Activated CD8-positive, alpha-beta memory T cell treated with anti-CD3 and anti-CD28 coated beads for 1 hour (primary cell): ENCODE measurements at places on chromosomes 7 and 10.

DNA sequence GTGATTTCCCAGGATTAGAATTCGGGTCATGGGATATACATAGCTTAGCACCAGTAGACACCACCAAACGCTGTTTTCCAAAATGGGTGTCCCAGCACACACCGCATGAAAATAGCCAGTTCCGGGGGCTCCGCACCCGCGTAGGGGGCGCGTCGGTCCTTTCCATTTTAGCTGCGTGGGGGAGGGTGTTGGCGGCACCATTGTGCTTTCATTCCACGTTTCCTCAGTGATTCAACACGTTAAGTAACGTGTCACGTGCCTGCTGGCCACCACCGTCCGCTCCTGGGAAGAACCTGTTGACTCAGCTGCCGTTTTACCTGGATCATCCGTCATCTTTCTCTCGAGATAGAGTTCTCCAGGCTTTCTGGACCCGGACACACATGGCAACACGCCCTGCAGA is 25.6 kb upstream of the ADGRA1 start:
- no peak for DNase-seq

DNA sequence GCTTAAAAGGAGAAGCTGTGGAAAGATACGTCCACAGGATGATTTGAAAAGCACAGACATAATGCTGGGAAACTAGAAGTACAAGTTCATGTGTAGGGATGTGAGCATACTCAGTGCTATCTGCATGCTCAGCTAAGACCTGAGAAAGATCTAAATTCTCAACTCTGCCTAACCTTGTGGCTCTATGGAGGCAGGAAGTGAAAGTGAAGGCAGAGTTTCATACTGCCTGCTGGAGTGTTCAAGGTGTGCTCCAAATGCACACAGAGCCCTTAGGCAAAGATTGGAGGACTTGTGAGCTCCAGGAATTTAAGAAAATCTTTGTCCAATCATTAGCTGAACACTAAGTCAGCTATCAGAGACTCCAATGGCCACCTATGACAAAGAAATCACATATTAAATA is 190.9 kb downstream of the RNLS start:
- no peak for DNase-seq

DNA sequence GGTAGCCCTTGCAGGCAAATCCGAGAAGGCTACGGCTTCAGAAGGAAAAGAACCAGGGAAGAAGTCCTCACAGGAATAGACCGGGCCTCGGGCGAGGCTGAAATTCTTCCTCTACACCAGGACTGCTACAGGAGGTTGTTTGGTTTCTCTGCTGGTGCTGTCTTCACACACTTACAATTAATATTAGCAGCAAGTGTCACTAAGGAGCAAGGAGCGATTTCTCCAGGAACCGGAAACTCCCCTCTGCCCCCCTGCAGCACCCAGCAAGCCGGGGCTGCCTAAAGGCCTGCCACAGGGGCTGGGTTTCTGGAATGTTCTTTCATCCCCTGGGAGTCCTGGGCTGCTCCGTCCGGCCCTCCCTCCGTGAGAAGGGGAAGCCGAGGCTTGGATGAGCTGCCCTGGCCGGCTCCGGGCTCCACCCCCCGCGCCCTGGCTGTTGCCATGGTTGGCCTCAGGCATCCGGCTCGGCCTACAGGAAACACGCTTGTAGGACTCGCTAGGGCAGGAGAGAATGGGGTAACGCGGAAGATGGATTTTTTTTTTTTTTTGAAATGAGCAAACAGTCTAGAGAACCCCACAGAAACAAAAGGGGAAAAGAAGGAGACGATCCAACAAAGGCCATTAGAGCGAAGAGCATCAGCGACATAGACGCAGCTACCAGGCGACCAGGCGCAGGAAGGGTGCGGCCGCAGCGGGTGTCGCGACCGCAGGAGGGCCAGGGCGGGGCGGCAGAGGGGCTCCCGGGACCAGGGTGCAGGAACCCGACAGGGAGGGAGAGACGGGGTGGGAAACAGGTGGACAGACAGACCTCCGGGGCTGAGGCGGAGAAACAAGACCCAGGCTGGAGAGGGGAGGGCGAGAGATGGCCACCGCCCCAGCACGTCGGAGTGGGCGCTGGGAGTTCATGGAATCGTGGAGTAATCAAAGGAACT is 33.0 kb downstream of the EN2 start:
- no peak for DNase-seq

- DNase-seq: no peak
These were observed 52.9 kb downstream of the ZRANB1 start for GRCh38 chr10:124994573-124995473.

DNA sequence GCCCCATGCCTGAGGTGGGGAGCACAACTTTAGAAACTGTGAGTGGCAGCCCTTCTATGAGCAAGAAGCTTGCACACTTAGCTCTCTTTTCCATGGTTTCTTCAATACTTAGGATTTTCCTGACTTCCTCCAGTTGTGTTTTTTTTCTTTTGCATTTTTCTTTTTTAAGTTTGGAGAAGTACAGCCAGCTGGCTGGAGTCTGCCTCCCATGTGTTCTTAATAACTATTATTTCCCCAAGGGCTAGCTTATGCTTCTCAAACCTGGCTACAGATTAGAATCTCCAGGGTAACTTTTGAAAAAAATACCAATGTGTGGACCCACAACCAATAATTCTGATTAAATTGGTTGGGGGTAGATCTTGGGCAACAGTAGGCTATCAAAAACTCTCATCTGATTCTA is 37.4 kb upstream of the MEOX2 start:
- DNase-seq: no peak

DNA sequence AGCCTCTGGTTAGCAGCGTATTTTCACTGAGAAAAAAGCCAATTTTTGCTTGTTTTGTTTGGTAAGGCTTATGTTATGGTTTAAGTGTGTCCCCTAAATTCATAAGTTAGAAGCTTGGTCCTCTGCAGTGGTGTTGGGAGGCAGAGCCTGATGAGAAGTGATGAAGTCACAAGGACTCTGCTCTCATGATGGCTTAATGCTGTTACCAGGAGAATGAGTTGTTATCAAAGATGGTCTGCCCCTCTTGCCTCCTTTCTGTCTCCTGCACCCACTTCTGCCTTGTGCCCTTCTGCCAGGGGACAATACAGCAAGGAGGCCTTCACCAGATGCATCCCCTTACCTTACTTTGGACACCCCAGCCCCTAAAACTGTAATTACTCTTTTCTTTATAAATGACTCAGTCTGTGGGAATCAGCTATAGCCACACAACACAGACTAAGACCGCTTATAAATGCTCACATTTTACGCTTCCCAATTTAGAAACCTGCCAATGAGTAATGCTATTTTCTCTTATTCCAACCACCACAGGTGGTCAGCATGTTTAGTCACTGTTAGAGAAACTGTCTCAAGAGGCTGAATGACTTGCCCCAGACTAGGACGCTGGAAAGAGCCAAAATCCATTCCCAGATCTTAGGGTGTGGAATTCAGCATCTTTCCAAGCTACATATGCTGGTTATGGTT is 6.1 kb upstream of the PKD1L1 start:
- DNase-seq: no peak

DNA sequence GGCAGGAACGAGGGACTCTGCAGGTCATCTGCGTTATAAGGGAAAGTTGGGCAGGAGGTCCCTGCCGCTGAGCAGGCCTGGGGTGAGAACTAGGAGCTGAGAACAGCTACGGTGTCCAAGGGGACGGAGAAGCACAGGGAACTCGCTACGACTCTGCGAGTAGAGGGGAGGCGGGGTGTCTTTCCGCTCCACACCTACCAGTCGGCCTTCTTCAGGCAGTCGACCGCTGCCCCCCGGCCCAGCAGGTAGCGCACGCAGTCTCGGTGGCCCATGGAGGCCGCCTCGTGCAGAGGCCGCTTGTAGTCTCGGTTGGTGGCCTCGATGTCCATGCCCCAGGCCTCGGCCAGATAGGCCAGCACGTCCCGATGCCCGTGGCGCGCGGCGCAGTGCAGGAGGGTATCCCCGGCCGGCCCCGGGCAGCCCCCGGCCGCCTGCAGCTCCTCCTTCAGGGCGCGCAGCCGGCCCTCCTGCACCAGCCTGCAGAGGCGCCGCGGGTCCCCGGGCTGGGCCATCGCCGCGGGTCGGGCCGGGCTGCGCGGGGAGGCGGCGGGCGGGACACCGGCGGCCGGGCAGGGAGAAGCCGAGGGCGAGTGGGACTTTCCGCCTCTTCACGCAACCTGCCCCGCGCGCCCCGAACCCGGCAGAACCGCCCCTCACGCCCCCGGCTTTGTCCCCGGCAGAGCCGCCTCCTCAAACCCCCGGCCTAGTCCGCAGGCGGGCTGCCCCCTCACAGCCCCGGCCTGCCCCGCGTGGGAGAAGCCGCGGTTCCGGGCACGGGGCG is 660 bp downstream of the ANKRD16 start:
- peak; percentile 11 for DNase-seq

- no peak for DNase-seq
These were observed 219.5 kb upstream of the ZNF804B start for GRCh38 chr7:88540012-88540411.

GRCh38 chr10:1708746-1709145 is 28.6 kb downstream of the ADARB2 start:
- DNase-seq: no peak

DNA sequence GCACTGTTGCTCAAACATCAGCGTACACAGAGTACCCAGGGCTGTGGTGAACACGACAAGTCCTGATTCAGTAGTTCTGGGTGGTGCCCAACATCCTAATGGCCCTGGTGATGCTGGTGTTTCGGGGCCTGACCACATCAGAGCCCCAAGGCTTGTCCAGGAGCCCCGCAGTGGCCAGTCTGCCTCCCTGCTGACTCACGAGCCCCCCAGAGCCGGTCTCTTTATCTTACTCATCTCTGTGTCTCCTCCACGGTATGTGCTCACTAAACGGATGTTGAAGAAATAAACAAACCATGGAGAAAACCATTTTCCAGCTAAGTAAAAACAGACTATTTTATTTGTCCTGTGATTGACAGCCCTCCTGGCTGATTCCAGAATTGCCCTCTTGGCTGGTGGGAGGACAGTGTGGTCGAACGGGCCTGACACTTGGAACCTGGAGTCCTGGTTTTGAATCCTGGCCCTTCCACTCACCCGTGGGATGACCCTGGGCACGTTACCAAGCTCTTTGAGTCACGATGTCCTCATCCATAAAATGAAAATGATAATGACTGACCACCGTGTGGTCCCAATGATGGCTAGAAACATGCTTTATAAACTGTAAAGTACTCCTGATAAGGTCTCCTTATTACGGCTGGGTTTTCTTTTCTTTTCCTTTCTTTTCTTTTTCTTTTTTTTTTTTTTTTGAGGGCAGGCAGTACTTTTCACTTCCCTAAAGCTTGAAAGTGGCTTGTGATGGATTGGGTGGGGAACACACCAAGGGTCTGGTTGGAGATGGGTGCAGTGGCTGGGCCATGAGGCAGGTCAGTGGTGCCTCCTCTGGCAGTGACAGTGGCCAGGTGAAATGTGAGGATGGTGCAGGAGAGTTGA is 5.7 kb downstream of the HIP1 start:
- DNase-seq: no peak

DNA sequence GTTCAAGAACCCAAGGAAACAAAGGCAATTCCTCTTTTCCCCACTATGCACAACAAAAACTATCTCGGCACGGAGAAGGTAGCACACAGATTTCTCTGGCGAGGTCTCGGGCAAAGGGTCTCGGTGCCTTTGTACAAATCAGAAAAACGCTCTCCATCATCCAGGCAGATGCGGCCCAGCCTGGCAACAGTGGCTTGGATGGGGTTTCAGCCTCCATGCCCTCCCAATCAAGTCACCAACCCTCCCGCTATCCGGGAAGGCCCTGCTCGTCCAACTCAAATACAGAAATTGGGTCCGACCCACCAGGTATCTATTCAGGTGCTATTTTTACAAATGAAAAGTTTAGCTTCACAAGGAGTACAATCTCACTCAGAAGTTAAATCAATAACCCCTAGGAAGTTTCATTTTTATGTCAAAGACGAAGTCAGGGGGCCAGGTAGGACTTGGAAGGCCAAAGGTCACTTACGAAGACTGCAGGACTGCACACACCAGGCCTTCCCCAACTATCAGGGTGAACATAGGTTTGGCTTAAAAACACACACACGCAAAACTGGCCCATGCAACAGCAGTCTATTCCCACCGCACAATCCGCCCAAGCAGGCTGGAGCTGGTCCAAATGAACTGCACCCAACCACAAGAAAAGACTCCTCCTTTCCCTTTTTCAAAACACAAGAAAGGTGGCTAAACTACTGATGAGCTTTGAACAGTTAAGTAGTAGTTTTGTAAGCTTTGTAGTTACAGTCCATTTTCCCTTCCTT is 43.0 kb downstream of the GNA12 start:
- no peak for DNase-seq

DNA sequence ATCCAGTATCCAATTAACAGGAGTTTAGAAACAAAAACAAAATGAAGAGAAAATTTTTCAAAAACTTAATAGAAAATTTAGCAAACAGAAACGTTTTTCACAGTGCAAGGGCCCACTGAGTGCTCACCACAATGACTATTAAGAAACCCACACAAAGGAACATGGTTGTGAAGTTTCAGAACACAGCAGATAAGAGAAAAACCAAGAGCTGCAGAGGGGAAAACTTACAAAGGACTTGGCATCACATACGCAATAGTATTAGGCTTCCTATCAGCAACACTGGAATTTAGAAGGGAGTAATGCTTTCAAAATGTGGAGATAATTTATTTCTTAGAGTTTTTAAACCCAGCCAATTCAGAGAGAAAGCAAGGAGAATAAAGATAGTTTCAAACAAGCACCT is 1.7 kb upstream of the C7orf25 start:
- DNase-seq: no peak

GRCh38 chr7:21113609-21114415 is 314.1 kb upstream of the SP4 start:
- DNase-seq: no peak

DNA sequence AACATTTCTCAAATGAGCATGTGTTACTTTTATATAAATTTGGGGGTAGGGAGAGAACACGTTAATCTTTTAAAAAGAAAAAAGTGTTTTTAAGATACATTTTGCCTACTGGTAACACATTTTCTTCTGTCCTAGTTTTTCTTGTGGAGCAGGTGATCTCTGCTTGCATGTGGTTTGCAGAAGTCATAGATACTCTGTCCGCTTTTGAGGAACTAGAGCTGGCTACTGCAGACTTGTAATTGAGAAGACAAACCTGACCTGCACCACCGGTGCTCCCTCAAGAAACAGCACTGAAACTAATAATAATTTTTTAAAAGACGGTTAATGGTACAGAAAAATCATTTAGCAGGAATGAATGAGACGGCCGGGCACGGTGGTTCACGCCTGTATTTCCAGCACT is 243.1 kb downstream of the KIAA1217 start:
- no peak for DNase-seq

DNA sequence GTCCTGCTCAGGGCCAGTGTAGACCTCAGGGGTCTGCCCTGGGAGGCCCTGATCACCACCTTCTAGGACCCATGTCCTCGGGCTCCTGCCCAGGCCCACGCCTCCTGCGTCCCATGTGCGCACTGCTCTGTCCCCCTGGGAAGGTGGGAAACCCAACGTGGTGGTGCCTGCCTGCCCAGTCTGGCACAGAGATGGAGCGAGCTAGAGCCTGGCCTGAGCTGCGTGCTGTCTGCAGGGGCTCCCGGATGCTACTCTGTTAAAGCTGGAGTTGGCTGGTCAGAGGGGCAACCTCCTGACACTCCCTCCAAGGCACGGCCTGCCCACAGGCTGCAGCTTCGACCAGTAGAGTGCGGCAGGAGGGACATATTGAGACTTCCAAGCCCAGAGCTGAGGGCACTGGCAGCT is 171.7 kb downstream of the DNAJB6 start:
- no peak for DNase-seq
